Vagina (tissue), 2 donors: ENCODE measurements at places on chromosomes 13 and 19.

DNA sequence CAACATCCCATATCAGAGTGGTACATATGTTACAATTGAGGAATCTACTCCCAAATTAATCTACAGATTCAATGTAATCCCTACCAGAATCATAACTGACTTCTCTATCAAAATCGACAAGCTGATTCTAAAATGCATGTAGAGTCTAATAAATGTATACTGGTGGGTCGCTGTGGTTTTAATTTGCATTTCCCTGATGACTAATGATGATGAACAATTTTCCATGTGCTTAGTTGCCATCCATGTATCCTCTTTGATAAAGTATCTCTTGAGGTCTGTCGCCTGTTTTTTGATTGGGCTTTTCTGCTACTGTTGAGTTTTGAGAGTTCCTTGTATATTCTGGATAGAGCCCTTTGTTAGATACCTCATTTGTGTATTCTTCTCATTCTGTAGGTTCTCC, 43.8 kb downstream of the KLF12 start:
- DNase-seq: no peak

- DNase-seq: no peak
Observed at GRCh38 chr19:56976995-56977906, 136.7 kb upstream of the PEG3 start.

- DNase-seq: no peak
Observed at GRCh38 chr19:7013678-7014077, 7.6 kb downstream of the MBD3L2B start.

DNA sequence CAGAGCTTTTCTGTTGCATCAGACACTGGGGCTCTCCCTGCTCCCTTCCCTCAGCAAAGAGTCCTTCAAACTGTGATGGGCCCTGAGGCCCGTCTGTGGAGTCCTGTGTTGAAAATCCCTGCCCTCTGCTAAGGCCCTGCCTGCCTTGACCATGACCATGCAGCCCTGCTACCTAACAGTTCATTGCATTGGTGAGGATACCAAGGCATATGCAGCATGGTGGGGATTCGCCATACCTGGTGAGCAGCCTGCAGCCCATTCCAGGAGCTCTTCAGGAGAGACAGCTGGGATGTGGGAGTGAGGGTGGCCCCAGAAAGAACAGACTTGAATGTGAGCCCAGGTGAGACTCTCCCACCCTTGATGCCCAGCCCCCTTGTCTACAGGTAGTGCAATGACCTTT, 70.6 kb upstream of the GSX1 start:
- no peak for DNase-seq

DNA sequence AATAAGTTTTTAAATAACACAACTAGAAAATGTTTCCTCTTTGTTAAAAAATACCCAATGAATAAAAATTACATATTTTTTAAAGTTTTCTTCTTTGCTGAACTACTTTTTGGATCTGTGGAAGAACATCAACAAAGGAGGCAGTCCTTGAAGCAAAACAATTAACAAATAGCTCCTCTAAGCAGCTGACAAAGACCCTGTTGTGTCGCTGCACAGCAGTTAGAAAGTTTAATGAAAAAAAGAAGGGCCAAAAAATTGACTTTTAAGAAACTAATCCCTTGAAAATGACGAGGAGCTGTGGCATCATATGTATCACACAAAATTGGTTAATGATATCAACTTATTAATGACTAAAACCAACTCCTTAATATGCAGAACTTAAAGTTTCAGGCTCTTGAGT, 72.1 kb downstream of the SLITRK1 start:
- no peak for DNase-seq

DNA sequence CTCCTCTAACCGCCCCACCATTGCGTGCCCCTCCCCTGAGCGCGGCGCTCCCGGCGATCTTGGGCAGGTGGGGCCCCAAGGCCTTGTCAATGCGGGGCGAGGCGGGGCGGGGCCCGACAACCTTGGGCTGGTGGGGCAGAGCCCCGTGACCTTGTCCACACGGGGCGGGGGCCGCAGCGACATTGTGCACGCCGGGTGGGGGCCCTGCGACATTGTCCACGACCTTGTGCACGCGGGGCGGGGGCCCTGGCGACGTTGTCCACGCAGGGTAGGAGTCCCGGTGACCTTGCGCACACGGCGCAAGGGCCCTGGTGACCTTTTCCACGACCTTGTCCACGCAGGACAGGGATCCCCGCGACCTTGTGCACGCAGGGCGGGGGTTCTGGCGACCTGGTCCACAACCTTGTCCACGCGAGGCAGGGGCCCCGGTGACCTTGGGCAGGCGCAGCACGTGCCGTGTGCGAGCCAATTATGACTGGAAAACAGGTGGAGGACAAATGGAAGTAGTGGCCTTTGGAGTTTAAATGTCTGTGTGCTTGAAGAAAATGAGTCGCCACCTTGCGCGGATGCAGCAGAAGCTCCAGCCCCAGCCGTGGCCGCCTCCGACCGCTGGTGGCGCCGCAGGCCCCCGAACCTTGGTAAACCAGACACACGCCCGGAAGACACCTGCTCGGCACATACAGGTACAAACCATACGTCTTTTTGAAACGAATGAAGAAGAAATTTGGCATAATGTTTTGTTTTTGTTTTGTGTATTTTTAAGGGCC, 62.6 kb downstream of the LATS2 start:
- no peak for DNase-seq

GRCh38 chr19:18319591-18320135, 3.2 kb downstream of the LSM4 start:
- no peak for DNase-seq

- no peak for DNase-seq
Observed at GRCh38 chr13:39283072-39283471, 244.8 kb downstream of the NHLRC3 start.

DNA sequence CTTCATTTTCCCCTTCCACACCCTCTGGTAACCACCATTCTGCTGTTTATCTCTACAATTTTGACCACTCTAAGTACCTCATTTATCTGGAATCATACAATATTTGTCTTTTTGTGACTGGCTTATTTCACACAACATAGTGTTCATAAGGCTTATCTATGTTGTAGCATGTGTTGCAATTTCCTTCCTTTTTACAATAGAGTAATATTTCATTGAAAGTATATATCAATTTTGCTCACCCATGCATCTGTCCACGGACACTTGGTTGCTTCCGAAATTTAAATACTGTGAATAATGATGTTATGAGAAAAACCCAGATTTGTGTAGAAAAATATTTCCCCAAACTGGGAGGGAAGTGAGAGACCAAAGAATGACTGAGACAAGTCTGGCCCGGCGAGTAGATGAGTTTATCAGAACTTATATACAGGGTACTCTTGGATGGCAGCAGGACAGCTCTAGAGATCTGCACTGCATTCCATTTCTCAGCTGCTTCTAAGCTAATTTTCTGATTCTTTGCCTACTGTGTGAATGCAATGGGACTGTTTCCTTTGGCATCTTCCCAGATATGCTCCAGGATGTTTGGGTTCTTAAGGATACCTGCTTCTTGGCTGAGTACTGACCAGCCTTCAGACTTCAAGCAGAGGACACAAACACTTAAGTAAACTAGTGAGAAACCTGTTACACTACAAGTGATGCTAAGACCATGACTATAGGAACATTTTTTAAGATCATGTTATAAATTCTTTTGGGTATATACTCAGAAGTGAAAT, 834.0 kb upstream of the PCDH9 start:
- no peak for DNase-seq

- DNase-seq: no peak
Observed at GRCh38 chr19:28257396-28257795, 955.6 kb downstream of the UQCRFS1 start.

GRCh38 chr13:86572115-86572514, 772.9 kb upstream of the SLITRK6 start:
- no peak for DNase-seq

DNA sequence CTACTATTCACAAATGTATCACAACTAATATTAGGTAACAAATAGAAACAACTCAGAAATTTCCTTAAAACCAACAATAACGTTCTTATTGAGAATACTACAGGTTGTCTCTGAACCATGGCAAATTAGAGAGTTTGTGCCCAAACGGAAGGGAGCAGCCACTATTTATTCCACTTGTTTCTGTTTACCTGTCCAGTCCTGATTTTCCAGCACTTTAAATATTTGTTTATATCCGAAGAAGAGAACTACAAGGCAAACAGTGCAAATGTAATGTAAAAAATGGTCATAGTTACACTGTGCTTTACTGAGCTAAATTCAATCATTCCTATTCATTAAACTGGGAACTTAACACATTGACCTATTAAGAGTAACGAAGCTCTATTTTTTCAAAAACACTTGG, 9.2 kb downstream of the SUCLA2 start:
- no peak for DNase-seq

DNA sequence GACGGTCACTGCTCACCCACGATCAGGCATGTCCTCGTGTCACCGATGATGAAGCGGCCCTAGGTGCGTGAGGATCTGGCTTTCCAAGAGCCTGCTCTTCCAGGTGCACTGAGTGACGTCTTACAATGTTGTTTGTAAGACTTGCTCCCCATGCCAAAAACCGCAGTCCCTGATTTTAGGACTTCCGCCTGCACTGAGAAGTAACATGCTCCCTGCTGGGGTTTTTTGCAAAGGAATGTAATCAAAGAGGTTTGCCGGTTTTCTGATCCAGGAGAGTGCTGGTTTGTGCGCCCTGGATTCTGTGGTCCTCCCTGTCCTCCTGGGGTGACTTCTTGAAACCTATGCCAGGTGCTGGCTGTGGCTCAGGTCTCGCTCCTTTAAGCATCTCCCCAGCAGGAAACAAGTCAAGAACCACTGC, 38.8 kb downstream of the MYO9B start:
- no peak for DNase-seq

GRCh38 chr13:109235901-109236300, 550.5 kb downstream of the IRS2 start:
- DNase-seq: no peak

DNA sequence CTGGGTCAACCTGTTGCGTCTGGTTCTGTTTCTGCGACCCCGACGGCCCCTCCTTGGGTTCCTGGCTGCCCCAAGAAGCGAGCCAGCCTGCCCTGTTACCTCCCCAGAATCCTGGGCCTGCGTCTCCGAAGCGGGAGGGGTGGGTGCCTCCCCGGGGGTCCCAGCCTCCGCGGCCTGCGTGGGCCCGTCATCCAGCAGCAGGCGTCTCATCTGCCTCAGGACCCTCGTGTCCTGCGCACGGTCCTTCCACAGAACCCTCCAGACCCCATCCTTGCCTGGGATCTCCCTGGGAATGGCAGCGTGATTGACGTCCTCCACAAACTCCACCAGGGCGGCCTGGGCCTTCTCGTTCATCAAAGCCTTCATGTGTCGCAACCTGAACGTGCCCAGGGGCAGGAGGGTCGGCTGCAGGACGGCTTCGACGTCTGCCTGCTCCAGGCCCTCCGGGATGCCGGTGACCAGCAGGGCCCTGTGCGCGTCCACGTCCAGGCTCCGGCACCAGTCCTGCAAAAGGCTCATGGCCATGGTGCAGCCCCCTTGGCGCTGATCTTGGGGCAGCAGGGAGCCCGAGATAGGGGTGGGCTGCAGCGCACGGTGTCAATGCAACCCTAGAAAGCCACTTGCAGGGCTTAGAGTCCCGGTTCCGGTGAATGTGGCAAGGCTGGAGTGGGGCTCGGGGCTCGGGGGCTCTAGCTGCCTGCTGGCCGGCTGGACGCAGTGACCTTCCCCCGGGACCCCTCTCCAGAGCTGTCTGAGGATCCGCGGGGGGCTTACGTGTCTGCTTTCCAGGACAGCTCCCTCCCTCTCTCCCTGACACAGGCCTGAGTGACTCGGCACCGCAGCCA, 504 bp downstream of the PNMA8B start:
- DNase-seq: no peak

GRCh38 chr13:49444524-49445395, 686 bp downstream of the SETDB2 start:
- no peak for DNase-seq

- DNase-seq: no peak
Observed at GRCh38 chr19:19405971-19406877, 749 bp downstream of the GATAD2A start.

DNA sequence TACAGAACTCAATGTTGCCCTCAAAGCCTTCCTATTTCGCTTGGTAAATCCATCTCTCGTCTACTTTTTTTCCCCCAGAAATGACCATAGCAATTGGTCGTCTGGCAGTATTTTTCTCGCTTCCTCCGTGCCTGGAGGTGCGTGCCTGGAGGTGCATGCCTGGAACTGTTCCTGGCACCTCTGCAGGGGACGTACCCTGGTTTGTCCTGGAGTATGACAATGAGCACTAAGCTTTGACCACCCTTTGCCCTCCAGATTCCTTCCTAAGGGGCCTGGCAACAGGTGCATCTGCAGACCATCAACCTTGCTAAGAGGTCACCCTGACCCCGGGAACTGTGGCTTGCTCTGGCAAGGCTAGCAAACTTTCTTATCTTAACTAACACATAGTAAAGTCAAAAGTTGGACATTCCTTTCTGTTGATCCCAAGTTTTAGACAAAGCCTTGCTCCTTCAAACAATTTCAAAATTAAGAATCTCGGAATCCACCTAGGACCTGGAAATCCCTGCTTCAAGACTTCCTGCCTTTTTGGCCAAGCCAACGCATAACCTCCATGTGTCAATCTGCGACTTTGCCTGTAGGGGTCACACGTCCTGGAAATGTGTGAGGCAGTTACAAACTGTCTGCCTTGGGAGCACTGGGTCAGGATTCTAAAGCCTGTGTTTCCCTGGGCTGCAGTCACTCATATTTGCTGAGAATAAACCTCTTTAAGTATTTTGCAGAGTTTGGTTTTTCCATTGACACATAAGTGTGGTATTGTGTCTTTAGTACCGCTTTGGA, 28.8 kb upstream of the TUBGCP3 start:
- DNase-seq: no peak

- no peak for DNase-seq
Observed at GRCh38 chr13:56528040-56528790, 612.5 kb upstream of the PRR20A start.

DNA sequence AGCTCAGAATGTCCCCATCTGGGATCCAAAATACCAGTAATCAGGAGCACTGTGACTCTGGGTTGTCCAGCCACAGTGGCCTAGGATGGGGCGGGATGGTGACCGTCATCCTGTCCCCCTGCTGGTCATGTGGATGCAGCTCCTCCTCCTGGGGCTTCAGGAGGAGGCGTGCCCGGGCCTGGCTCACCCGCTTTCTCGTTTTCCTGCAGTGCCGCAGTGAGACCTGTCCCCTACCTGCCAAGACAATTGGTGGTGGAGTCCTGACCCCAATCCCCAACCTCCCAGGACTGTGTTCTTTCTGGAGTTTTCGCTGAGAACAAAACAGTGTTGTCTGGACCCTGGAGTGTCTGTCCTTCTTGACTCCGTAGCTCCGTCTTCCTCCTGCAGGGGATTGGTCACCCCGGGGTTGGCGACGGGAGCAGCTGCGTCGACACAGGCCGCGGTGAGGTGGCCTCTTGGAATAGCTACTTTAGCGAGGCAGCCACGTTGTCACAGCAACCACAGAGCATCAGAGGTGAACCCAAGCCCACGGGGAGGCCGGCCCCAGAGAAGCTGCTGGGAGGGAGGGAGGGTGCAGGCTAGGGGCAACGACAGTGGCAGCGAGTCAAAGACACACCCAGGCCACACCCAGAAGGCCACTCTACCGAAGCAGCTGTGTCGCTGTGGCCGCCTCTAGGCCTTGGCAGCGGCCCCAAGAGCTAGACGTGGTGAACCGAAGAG, 10.2 kb upstream of the EMC10 start:
- no peak for DNase-seq

GRCh38 chr19:55452749-55453346, 8.6 kb downstream of the ISOC2 start:
- DNase-seq: no peak

GRCh38 chr13:27497563-27498230, 47.3 kb upstream of the MTIF3 start:
- DNase-seq: no peak
